ENCODE measurements at places on chromosomes 2 and 18.

- DNase-seq: no peak
Observed at GRCh38 chr2:197515315-197515738, 539 bp upstream of the MOB4 start.

DNA sequence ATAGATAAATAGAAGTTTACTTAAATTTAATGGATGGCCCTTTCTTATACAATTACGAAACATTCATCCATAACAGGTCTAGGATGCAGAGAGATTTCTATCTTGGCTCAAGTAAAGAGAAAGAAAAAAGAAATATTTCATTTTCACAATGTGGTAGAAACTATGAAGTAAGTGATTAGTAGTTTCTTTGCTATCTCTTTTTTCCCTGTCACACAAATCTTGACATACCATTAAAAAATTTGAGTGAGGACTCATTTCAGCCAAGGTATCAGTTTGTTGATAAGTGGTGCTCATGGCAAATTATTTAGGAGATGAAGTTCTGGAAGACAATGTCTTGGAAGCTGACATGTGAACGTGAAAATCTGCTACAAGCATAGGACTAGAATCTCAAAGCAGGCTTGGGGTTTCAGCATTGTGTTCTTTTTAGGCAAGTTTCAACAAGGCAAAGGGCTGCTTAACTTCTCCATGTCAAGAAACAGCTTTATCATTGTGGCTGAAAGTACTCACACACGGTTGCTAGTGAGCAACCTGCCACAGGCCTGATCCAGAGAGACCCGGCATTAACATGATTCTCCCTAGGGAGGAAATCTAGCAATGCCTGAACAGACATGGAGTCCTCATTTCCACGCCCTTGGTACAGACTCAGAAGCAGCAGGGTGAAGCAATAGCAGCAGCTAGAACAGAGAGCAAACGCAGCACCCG lies 414.6 kb downstream of the DLGAP1 start:
- no peak for DNase-seq

- no peak for DNase-seq
Observed at GRCh38 chr2:119425119-119425405, 6.6 kb upstream of the TMEM37 start.

GRCh38 chr2:66982766-66983165 lies 414.4 kb upstream of the ETAA1 start:
- no peak for DNase-seq

DNA sequence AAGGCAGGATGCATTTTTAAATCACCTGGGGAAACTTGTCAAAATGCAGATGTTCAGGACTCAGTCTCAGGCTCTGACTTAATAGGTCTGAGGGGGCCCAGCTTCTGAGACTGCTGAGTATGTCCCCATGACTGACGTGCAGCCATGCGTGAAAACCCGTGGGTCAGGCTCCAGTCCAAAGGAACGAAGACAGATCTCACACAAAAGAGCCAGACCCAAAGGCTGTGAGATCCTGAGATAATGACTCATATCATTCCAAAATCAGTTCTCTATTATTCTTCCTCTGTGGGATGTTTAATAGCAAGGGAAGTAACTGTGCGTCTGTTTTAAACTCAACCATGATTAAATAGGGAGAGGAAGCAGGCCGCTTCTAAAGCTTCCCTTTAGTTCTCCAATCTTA lies 107.4 kb upstream of the ACAA2 start:
- no peak for DNase-seq

DNA sequence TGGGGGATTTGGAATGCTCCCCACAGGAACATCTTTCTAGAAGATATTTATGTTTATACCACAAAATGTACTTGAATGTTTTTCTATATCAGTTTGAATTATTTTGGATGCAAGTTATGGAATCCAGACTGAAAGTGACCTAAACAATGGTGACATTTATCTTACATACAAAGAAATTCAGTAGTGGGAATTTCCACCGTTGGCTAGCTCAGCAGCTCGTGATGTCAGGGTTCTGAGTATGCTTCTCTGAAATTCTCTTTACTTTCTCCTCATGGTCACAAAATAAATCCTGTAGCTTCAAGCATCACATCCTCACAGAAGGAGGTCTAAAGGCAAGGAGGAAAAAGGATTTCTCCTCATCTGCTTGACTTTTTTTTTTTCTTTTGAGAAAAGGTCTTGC lies 105.3 kb downstream of the AKAIN1 start:
- DNase-seq: no peak

- DNase-seq: no peak
Observed at GRCh38 chr2:157231476-157231875, 26.0 kb upstream of the GALNT5 start.

DNA sequence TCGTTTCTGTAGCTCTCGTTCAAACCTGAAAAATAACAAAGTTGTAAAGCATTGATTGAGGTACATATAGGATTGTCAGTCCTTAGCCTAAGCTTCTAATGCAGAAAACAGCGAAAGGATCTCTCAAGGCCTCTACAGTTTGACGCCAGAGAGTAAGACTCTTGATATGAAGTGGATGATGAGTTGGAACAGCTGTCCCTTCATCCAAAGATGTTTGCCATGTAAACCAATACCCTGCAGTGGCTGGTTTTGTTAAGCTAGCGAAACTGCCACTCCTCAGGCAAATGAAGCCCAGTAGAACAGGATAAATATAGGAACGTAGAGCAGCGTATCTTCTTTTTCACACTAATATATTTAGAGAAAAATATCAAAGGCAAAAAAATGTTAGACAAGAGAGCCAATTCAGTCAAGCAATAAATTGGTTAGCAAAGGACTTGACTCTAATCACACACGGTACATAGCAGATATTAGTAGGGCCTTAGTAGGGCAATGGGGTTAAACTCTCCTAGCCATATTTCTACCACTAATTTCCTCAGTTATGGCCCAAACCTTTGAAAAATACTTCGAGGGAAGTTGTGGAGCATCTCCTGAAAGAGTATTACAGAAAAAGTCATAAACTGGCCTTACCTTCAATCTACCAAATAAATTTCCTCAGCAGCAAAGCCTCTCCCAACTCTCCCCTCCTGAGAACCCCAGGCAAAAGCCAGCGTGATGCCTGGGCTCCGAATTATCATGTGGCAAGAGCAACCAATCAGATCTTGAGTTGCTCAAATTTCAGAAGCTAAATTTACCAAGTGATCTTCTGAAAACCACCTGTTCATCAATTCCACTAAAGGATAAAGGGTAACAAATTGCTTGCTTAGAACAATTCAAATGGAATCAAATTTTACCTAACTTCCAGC lies at the start of gene NEB:
Gene NEB (minus strand): TSS at position 706 of the 902 bp plus-strand sequence. CDS start 1,320 bp downstream, outside the sequence.
- no peak for DNase-seq

GRCh38 chr18:51711298-51711889 lies 513.9 kb upstream of the MEX3C start:
- no peak for DNase-seq

DNA sequence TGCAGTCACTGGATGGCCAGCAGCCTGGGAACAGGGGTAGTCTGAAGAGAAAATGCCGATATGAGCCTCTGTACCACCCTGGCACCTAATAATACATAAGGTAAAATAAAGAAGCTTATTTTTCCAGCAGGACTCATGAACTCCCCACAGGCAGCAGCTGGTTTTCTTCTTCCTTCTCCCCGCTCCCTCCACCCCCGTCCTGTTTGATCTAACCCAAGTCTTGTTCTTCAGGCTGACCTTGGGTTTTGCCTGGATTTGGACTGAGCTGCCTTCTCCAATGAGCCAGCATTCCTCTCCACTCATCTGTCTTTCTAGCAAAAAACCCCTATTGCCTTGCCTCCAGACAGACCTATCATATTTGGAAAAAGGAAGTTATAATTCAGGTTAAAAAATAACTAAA lies 111.8 kb downstream of the CELF4 start:
- no peak for DNase-seq

DNA sequence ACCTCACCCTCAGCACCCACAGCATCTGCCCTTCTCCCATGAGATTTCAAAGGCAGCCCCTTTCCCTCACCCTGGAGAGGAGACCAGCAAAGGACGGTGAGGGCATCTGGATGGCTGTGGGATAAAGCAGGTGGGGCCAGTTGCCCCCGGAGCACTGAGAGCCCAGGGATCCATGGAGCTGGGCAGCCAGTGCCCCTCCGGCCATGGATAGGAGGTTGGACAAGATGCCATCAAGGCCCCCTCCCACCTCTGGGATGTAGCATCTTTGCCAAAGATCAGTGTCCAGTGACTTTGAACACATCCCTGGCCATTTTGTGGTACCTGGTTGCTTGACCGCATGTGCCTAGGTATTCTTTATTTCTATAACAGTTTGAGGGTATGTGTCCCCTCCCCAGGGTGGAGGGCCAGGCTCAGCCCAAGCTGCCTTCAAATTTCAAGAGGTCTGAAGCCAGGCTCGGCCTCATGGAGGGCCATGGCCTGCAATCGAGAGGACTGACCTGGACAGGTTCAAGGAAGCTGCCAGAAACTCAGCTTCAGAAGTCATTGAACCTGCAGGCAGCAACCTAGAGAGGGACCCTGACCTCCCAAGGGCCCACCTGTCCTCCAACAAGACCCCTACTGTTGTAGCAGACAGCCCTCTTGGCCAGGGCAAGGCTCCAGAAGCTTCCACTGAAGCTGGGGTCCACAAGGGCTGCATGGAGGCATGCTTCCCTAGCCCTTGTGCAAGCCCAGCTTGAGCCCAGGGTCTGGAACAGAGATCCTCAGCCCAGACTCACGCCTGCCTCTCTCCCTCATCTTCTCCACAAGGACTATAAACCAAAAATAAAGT lies 55.5 kb upstream of the BIN1 start:
- DNase-seq: no peak

GRCh38 chr2:221455214-221455613 lies 116.9 kb downstream of the EPHA4 start:
- DNase-seq: no peak

GRCh38 chr2:177721087-177721486 lies 328.5 kb downstream of the AGPS start:
- no peak for DNase-seq

DNA sequence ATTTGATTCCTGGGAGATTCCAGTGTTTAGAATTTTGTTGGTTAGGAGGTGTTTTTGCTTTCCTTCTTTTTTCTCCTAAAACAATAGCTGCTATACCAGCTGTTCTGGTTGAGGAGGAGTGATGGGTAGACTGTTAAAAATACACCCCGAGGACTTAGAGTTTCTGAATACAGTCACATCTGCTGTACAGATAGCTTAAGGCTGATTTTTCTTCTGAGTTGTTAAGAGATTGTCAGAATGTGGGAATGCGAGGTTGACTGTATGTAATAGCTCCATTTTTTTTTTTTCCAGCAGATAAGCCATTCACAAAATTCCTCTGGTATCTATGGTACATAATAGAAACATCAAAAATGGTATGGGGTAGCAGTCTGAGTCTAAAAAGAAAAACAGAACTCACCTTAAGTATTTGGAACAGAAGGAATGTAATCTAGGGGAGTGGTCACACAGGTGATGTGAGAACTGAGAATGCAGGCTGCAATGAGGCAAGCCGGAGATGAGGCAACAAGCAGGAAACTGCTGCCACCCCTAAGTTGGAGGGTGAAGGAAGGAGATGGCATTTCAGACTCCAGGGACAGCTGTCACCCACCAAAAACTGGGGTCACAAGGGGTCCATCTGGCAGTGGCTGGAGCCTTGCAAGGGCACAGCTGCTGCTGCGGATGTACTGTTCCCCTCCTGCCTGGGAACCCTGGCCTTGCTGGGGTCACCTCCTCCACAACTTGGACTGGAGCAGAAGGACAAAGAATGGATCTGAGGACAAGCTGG lies 2.4 kb downstream of the DGKD start:
- peak; percentile 32 for DNase-seq

GRCh38 chr2:235045336-235045972 lies 93.6 kb downstream of the SH3BP4 start:
- peak; percentile 84 for DNase-seq

DNA sequence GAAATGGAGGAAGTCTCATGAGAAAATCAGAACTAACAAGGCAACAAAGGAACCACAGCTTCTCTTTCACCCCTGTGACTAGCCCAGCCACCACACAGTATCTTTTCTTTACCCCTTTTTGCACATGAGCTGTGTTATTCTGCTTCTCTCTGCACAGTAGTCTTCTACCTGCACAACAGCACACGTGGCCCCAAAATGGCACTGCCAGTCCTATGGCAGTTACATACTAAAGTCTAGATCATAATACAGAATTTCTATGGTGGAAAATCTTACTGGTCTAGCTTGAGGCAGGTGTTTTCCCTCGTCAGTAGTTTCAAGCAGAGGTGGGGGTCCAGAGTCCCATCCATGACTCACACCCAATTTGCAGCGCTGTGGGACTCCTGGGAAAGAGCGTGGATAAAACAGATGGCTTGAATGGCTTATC lies 177.7 kb downstream of the DIS3L2 start:
- DNase-seq: peak; percentile 0

DNA sequence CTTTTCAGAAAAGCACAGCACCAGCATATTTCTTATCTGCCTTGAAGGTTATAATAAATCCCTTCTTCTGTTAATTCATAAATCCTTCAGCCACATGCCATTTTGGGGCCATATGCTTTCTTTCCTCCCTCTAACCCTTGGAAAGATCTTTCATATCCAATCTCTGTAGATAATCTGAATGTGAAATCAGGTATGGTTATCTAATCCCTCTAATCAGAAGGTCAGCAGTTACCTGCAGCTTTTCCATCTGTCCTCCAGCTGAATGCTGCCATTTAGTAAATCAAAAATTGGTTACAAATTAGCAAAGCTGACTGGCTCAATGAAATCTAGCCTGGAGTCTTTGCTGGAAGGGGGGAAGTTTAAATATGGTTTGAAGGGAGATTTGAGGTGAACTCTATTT lies 230.5 kb downstream of the PIK3C3 start:
- no peak for DNase-seq

DNA sequence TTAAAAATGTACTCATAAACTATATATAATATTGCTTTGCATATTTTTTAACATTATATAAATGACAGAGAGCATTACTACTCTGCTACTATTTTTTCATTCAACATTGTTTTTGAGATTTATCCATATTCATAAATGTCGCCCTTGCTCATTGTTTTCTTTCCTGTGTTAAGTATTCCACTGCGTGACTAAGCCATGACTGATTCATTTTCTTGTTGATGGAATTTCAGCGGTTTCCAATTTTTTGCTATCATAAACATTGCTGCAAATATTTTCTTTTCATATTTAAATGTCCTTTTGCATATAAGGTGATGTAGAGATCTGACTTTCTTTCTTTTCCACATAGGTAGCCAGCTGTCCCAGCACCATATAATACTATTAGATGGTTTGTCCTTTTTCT lies 57.6 kb downstream of the SFXN5 start:
- no peak for DNase-seq

DNA sequence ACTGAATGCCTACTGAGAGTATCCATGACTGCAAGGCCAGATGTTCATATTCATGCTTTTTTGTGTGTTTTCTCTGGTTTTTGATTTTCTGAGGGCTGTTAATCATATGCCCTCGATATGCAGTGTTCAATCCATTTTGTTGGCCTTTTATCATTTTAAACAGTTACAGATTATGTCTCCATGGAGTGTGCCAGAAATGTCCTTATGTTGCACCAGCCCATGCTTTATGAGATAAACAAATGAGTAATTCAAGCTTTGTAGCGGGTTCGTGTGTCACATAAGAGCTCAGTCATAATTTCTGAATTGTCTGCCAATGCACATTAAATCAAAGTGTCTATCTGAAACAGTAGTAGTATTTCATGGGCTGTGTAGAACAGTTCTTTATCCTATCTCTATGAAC lies 583.0 kb downstream of the THSD7B start:
- DNase-seq: no peak

Data from naive B cell (primary cell).